Stimulated activated CD8-positive, alpha-beta memory T cell treated with anti-CD3 and anti-CD28 coated beads, Interleukin-4, amount 100 ng/mL, for 48 hours (primary cell): ENCODE measurements at places on chromosomes 4 and X.
A peak's percentile ranks its signal among the peaks of the same experiment; 100 is the strongest.

DNA sequence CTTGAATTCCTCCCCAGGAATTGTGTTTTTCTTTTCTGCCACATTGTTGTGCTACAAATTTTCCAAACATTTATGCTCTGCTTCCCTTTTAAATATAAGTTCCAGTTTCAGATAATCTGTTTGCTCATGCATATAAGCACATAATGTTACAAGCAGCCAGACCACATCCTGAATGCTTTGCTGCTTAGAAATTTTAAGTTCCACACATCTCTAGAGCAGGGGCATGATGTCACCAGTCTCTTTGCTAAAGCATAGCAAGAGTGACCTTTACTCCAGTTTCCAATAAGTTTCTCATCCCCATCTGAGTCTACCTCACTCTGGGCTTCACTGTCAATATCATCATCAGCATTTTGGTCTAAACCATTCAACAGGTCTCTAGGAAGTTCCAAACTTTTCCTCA, 932.5 kb downstream of the SH3BGRL start:
- DNase-seq = no peak

DNA sequence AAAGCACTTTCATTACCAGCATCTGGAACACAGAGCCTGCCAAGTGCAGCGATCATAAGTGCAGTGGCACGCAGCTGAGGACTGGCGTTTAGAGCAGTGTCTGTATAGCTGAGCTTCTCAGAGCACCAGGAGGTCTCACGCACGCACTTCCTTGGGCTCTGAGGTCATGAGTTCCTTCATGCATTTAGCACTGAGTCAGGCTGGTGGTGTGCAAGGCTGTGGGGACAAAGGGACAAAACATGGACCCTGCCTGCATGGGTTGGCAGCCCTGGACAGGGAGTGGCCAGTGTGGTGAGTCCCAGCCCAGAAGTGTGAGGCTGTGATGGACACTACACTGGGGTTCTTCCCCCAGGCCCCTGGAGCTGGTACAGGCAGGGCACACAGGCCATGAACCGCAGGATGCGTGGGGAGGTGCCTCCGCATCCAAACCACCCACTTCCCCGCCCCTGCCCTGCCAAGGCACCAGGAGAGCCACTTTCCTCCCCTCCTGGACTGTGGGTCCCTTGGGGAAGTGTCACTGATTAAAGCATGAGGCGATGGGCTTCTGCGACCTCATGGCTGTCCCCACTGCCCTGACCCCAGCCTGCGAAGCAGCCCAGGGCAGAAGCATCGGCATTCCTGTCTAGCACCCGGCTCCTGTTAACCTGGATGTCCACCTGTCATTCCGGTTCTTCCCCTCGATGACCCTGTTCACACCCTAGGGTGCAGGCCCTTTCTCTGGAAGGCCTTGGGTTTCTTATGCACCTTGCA, 37.2 kb upstream of the GPR78 start:
- DNase-seq = no peak

DNA sequence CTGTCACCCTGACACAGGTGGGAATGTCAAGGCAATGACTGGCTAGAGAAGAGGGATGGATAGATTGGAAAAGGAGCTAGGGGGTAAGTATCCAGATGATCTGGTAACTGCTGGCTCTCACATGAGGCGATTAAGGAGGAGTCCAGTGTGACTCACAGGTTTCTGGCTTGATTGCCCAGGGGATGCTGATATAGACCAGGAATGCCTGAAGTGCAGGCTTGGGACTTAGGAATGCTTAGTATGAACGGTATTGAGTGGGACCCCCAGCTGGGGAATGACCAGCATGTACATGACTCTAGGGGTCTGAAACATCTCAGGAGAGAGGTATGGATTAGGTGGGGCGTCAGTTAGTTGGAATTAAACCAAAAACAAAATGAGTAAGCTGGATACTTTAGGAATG, 65.8 kb upstream of the PRPS1 start:
- DNase-seq = no peak

DNA sequence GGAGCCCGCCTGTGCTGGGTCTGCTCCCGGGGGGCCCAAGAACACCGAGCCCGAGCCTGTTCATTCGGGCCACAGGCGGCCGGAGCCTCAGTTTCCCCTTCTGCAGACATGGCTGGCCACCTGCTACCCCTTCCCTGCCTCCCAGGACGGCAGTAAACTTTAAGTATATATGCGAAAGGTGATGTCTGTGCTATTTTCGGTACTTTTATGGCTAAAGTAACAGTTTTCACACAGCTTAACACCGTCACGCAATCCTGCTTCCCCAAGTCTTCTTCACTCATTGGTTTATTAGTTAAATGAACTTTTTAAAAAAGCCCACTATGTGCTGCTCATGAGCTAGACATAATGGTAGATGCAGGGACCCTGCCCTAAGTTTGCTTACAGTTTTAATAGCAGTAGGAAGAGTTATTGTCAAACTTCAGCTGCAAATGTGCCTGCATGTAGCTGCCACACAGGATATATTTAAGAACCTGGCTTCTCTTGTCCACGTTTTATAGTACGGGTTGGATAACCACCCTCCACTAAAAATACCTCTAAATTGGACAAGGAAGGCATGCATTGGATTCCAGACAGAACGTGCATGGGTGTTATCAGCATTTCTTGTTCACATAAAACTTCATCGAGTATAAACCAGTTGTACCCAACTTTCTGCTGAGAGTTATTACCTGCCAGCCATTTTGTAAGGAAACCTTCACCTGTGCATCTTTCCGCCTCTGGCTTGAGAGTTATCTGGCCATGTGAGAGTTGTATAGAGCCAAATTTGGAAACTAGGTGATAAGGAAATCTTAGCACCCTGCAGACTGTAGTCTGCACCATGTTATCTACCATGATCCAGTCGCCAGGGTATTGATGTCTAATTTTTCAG, 741 bp downstream of the ANAPC4 start:
- DNase-seq = no peak

- no peak for DNase-seq
Measured at GRCh38 chr4:185384930-185385331, 10.8 kb downstream of the LRP2BP start.

- DNase-seq = no peak
Measured at GRCh38 chr4:78610546-78611214, 59.1 kb downstream of the ANXA3 start.

- DNase-seq = no peak
Measured at GRCh38 chrX:148567229-148567628, 66.8 kb downstream of the AFF2 start.

GRCh38 chr4:176387571-176387970, 67.8 kb downstream of the SPCS3 start:
- no peak for DNase-seq

DNA sequence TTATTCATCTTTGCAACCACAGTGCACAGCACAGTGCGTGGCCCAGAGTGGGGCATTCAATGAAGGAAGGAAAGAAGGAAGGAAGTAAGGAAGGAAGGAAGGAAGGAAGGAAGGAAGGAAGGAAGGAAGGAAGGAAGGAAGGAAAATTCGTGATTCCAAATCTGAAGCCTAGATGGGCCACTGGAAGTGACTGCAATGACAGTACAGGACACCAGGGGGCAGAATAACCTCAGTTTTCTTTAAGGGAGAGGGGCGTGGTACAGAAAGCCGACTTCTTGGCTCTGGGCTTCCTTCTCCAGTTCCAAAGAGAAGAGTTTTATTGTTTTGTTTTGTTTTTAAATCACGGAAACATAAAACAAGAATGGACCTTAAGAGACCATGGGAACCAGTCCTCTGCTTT, 47.8 kb downstream of the APLN start:
- peak; percentile 69 for DNase-seq

GRCh38 chr4:25439918-25440477, 62.9 kb downstream of the ANAPC4 start:
- DNase-seq = peak; percentile 71

- no peak for DNase-seq
Measured at GRCh38 chrX:43493756-43494155, 162.3 kb upstream of the MAOA start.

GRCh38 chr4:165112368-165113121, at the start of gene TMEM192:
Gene TMEM192 (minus strand): TSS chr4:165112860. CDS start chr4:165112773, 87 bp downstream.
- peak; percentile 94 for DNase-seq

GRCh38 chr4:23911675-23912455, 22.0 kb upstream of the PPARGC1A start:
- DNase-seq = no peak

GRCh38 chr4:149322203-149322602, 493.4 kb downstream of the IQCM start:
- DNase-seq = no peak
